ENCODE measurements at places on chromosomes 16 and 17.

- no peak for DNase-seq
These were observed 9.2 kb downstream of the HS3ST3B1 start for GRCh38 chr17:14310101-14310500.

DNA sequence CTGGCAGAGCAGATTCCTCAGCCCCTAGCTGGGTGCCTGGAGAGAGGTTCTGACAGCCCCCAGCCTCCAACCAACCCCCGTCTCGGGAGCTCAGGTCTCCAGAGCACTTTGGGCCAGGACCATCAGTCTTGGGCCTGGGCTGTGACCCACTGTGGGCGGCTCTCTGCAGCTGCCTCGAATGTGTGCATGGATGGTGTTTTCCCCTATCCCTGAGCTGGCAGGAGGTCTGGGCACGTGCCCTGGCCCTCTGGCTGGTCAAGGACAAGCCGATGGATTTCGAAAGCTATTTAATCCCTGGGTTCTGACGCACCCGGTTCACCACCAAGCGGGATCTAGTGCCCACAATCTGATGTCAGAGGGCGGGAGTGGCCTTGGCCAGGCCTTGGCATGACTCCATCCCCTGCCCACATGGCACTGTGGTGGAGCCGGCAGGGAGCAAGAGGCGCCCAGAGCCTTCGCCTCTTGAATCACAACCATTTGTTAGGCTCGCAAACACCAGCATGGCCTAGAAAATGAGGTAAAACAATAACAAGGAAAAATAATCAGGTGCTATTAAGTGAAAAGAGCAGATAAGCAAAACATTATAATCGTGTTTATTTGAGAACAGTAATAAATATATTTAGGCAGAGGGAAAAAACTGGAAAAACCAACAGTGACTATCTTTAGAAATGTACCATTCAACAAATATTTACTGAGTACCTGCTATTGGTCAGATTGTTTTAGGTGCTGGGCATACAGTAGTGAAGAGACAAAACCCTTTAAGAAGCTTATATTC is 69.3 kb upstream of the TOB1 start:
- no peak for DNase-seq

DNA sequence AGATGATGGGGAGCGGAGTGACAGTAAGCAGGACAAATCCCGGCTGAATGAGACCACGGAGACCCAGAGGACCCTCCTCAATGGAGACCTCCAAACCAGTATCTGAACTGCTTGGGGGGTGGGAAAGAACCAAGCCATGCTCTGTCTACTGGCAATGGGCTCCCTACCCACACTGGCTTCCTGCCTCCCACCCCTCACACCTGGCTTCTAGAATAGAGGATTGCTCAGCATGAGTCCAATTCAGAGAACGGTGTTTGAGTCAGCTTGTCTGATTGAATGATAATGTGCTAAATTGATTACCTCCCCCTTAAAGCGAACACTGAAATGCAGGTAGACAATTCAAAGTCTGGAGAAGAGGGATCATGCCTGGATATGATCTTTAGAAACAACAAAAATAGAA is 5.5 kb downstream of the SSTR2 start:
- DNase-seq = no peak

- no peak for DNase-seq
These were observed 8.4 kb downstream of the TMEM95 start for GRCh38 chr17:7363311-7363710.

GRCh38 chr16:76777721-76778465 is 413.1 kb upstream of the MON1B start:
- DNase-seq = no peak

DNA sequence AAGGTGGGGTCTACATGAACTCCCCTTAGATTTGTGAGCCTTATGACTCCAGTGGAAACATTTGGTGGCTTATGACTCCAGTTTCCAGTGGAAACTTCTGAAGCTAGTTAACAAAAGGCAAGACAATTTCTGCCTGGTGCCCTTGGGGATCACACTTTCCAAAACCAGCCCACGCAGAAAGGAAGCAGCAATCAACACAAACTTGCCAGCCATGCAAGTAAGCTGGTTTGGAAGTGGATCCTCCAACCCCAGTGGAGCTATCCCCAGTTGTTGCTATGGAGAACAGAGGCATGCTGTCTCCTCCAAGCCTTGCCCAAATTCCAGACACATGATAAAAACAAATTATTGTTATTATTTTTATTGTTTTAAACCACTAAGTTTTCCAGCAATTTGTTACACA is 130.9 kb downstream of the CDH11 start:
- no peak for DNase-seq

DNA sequence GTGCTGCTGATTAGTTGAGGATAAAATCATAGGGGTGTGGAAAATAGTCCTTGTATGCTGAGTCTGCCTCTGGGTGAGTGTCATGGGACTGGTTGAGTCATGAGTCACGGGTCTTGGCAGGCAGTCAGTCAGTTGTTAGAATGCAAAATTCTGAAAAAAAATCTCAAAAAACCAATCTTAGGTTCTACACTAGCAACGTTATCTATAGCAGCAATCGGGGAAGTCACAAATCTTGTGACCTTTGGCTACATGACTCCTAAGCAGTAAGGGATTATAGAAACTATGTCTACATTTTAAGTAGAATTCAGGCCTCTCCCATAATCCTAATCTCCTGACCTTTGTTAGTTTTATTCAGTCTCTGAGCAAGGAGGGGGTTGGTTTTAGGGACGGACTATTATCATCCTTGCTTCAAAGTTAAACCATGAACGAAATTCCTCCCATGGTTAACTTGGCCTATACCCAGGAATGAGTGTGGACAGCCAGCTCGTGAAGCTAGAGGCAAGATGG is 18.0 kb upstream of the PMFBP1 start:
- no peak for DNase-seq

GRCh38 chr16:26700250-26700649 is 366.5 kb upstream of the C16orf82 start:
- DNase-seq = no peak

GRCh38 chr16:58138852-58139251 is 9.7 kb upstream of the CFAP20 start:
- no peak for DNase-seq

GRCh38 chr17:77892469-77893143 is 65.9 kb upstream of the TNRC6C start:
- DNase-seq = no peak

- no peak for DNase-seq
These were observed 5.4 kb downstream of the LHX1 start for GRCh38 chr17:36942631-36943125.

DNA sequence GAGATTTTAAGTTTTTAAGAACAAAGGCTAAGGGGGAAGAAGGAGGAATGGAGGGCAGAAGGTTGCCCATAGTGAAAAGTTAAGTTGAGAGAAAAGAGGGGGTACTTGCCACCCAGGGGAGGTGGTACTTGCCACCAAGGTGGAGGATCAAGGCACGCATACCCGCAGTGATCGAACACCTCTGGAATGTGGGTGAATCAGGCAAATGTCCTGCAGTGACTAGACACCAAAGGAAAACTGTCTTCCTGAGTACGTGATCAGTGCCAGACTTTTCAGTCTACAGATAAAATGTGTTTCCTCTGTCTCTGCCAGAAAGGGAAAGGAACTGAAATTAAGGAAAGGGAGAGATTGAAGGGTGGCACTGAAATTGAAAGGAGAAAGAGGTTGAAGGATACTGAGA is 2285.3 kb downstream of the TP53TG3F start:
- no peak for DNase-seq

- no peak for DNase-seq
These were observed 30.9 kb upstream of the SLC25A19 start for GRCh38 chr17:75319904-75320691.

GRCh38 chr16:6492742-6493141 is 839.9 kb upstream of the RBFOX1 start:
- no peak for DNase-seq

DNA sequence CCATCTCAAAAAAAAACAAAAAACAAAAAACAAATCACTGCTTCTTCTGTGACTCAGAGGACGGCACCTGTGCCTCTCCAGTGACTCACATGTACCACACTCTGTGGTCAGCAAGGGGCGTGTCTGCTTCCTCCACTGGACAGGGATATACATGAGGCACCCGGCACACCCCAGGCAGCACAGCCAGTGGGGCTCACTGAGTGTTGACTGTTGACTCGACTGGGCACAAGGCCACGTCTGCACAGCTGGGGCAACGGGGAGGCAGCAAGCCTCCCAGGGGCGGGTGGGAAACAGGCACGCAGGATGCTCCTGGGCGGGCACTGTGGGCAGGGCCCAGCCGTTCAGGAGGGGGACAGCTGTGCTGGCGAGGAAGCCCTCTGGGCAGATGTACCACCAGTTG is 64.1 kb downstream of the TIMM22 start:
- DNase-seq = peak; percentile 74

DNA sequence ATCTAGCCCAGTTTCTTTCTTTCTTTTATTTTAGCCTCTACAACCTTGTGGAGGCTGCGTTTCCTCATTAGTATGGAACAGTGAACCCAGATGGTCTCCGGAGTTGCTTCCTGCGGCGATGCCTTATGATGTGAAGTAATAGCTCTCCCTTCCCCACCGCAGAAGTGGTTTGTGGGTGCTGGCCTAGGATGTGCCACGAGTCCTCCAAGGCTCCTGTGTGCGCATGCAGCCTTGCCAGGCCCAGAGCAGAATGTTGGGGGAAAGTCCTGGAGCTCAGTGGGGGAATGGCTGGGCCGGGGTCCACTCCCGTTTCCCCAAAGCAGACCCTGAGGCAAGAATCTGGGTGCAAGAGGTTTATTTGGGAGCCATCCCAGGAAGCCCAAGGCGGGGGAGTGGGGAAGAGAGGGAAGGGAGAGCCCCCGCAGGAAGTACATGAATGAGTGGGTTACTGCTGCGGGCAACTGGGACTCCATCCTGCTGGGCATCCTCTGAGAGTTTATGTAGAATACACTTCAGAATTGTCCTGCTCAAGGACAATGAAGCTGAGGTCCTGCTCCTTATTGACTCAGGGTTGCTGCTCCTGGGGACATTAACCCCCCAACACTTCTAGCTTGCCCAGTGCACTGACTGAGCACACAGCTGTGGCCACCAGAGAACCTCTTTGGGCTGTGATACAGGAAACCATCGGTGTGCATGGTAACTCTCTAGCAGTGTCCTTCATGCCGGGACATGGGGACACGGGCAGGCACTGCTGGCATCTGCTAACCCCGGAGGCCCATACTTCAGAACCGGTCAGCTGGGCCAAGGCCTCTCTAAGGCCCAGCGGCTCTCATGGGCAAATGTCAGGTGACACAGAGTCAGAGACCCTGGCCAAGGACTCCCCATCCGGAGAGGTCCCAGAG is 3.7 kb upstream of the HCRT start:
- peak; percentile 61 for DNase-seq

DNA sequence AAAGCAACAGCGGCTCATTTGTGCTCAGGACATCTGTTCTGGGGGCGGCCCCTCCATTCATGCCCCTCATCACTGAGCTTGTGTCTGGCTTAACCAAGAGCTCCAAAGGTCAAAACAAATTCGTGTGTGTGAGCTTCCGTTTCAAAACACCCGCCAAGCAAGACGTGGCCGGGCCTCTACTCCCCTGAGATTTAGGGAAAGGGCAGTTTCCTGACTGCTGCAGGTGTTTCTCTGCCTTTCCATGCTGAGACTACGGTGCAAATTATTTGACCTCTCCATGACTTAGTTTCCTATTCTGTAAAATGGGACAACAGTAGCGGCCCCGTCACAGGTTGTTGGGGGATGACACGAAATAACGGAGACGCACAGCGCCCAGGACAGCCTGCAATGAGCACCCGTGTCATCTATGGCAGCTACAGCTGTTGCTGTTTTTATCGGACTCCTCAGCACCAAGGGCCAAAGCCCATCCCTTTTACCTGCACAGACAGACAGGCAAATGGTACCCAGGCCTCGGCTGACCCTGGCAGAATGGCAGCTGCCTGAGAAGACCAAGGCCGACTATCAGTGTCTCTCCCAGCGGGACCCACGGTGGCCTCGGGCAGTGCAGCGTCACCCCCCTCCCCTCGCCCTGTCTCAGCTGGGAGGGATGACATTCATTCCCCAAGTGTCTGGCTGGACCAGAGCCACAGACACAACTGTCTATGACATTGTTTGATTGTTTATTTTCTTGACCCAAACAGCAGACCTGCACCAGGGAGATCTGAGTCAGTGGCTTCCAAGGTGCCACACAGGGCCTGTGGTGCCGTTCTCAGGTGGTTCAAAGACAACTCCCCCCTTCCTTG is 50.7 kb upstream of the DOC2B start:
- no peak for DNase-seq

DNA sequence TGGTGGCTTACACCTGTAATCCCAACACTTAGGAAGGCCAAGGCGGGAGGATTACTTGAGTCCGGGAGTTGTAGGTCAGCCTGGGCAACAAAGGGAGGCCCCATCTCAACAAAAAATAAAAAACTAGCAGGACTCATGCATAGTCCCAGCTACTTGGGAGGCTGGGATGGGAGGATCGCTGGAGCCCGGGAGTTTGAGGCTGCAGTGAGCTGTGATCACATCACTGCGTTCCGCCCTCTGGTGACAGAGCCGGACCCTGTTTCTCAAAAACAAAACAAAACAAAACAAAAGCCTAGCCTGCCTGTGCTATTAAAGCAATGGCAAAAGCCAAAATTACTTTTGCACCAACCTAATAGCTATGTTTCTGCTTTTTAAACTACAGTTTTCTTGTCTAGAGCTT is 1.5 kb downstream of the FCSK start:
- DNase-seq = no peak

GRCh38 chr16:10240854-10241613 is 58.8 kb upstream of the GRIN2A start:
- no peak for DNase-seq

DNA sequence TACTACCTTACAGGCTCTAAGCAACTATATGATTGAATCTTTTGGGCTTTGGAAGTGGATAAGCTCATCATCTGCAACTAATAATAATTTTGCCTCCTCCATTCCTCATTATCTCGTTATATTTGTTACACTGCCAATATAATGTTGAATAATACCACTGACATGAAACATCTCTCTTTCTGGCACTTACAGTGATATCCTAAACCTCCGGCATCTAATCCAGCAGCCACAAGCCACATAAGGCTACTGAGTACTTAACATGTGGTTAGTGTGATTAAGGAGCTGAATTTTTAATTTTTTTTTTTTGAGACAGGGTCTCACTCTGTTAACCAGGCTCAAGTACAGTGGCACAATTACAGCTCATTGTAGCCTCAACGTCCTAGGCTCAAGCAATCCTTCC is 9.6 kb downstream of the CDC42EP4 start:
- no peak for DNase-seq

DNA sequence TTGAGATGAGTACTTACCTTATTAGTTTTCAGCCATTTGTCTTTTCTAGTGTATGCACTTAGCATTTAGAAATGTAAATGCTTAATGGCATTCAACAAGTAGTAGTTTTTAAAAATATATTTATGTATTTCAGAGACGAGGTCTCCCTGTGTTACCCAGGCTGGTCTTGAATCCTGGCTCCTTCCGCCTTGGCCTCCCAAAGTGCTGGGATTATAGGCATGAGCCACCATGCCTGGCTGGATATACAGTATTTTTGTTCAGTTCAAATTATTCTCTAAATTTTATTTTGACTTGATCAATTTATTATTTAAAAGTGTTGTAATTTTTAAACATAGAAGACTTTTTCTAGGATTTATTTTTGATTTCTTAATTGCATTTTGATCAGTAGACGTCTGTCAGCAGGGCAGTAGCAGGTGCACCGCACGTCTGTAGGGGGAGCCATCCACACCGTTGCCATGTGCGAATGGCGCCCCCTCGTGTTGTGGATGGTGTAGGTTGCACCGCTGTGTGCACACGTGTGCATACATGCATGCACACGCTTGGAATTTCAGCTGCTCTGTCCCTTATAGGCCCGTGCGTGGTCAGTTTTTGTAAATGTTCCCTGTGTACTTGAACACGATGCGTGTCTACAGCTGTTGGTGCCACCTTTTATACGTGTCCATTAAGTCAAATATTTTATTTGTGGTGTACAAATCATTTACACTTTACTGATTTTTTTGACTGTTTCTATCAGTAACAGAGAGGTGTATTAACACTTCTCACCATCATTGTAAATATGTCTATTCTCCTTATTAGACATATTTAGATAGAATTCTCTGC is 30.6 kb downstream of the RPTOR start:
- peak; percentile 82 for DNase-seq

Measured in NCI-H2171 (cell line).